Fibroblast of skin of right biceps (primary cell): ENCODE measurements at places on chromosomes 2 and 18.

DNA sequence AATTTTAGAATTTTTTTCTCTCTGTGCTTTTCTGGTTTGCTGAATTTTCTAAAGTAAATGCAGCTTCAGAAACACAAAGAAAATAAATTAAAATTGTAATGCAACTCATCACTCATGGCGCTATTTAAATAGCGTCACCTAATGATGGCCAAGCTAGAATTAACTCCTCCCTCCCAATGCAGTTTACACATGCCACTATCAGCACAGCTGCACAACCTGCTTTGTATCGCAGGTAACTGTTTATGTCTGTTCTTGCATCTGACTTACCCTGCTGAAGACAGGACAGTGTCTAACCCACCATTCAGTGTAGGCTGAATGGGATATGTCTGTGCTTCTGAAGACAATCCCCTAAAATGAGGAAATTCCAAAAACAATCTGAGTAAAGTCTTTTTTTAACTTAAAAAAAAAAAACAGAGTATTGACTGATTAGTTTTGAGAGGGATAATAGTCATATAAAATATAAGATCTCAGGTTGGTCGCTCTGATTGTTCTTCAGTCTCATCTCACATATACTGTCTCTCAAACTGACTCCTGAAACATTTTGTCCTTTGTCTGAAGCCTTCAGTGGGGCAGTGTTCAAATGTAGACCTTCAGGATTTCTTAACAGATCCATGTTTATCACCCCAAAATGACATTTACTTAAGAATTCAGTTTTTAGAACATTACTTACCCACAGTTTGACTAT is 271.4 kb downstream of the ZEB2 start:
- DNase-seq = no peak

GRCh38 chr18:54843314-54843713 is 15.0 kb downstream of the RAB27B start:
- peak; percentile 30 for DNase-seq

GRCh38 chr18:45993438-45993837 is 26.3 kb upstream of the EPG5 start:
- peak; percentile 94 for DNase-seq

GRCh38 chr18:63433334-63433866 is 11.1 kb upstream of the VPS4B start:
- DNase-seq = peak; percentile 29

- DNase-seq = no peak
Observed at GRCh38 chr2:221434142-221434541, 138.0 kb downstream of the EPHA4 start.

- no peak for DNase-seq
Observed at GRCh38 chr2:144469798-144470197, 50.1 kb downstream of the ZEB2 start.

- DNase-seq = peak; percentile 90
Observed at GRCh38 chr2:191846515-191847476, at the start of gene CAVIN2. Gene CAVIN2, minus strand, starts transcription at chr2:191847088. Its CDS starts 163 bp downstream, at chr2:191846925.

DNA sequence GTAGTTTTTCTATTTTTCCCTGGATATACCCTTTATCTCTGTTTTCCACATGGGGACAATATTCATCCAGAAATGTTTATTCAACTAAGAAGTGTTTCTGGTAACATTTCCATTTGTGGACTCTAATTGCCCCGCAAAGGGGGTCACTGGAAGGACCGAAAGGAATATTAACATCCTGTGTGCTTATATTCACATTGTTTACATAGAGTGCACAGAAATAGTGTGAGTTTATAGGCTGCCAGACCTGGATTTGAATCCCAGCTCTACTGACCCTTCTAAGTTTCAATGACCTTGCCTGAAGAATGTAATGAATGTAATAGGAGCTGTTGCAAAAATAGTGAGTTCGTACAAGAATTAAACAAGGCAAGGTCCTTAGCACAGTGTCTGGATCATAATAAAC is 152.9 kb upstream of the NCKAP5 start:
- no peak for DNase-seq

GRCh38 chr2:31214444-31214915 is 2.8 kb downstream of the CAPN14 start:
- DNase-seq = no peak

DNA sequence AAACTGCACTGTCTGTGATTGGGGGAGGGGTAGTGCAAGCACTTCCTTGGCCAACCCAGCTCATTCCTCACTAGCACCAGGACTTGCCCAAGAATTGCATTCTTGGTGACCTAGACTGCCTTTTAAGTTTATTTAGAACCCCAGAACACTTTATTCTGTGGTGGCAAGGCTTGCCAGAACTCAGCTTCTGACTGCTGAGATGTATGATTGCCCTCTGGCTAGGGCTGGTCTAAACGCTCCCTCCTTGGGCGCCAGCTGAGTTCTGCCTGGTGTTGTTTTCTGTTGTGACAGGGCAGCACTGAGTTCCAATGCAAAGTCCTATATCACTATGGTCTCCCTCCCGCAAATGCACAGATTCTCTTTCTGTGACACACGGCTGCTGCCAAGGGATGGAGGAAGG is 247.7 kb downstream of the ZNF385B start:
- peak; percentile 57 for DNase-seq

DNA sequence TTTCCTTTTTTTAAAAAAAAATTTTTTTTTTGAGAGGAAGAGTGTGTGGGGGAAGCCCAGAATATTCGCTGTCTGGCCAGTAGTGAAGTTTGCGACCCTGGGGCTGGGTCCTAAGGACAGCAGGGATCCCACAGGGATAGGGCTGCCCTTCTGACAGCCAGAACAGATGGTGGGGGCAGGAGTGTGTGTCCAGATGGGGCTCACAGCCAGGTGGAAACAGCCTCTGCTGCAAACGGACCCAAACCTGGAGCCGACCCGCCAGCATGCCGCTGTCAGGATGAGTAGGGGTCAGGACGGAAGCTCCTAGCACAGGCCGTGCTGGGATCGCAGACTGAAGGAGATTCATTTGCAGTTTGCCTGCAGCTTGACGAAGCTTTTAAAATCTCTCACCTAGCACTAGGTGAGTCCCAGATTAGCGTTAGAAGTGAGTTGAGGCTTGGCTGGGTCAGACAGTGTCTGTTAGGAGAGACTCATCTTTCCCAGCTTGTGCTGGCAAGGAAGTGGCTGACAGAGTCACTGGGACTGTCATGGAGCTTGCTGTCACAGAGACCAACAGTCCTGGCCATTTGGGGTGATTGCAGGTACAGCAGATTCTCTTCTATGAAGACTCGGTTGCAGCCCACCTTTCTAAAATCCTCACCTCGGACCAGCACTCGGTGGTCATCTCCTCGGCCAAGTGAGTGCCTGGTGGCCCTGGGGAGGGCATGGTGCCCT is 93.4 kb downstream of the DGKD start:
- no peak for DNase-seq

DNA sequence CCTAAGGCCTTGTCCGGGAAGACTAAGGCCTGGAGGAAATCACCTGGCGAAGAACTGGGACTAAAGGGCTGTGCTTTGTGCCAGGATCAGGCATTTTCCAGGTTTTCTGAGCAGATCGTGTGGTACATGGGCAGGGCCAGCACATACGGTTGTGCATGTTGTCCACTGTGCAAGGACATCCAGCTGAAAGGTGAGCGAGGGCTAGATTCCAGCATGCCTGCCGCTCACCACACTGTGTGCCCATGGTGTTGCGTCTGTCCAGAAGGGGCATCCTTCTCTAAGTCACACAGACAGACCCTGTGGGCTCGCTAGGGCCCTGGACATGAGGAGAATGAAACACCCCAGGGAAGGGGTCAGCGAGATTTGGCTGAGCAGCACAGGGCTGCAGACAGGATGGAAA is 80.3 kb upstream of the TAF1B start:
- DNase-seq = no peak

- no peak for DNase-seq
Observed at GRCh38 chr18:46531482-46531881, 125.5 kb downstream of the LOXHD1 start.

- no peak for DNase-seq
Observed at GRCh38 chr2:24908461-24908901, 11.6 kb downstream of the ADCY3 start.

- no peak for DNase-seq
Observed at GRCh38 chr2:167353605-167354280, 465.5 kb downstream of the XIRP2 start.

DNA sequence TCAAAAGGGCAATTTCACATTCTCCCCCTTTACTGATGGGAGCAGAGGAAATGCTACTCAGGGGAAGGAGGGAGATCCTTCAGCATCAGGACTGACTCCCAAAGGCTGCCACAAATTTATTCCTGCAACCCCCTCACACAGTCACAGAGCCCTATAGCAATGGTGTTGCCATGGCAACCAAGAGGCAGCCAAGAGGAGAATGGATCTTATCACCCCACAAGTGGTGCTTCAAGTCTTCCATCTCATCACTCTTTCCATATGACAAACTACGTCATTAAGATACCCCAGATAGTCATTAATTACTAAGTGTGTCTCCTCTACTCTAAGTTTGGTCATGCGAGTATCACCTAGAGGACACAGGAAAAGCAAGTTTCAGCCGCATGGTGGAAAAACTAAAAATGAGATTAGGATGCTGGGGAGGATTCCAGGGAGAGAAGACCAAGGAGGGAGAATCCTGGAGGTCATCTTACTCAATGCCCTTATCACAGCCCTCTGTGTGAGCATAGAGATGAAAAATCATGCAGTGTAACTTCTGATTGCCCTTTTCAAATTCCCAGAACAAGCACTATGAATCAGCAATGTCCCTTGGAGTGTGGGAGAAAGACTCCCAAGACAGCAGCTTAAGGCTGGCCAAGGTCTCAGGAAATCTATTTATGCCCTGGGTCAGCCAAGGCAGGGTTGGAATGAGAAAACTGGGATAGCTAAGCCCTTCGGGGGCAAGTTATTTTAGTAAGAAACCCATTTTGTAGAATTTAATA is 885.7 kb upstream of the KLHL29 start:
- DNase-seq = no peak

DNA sequence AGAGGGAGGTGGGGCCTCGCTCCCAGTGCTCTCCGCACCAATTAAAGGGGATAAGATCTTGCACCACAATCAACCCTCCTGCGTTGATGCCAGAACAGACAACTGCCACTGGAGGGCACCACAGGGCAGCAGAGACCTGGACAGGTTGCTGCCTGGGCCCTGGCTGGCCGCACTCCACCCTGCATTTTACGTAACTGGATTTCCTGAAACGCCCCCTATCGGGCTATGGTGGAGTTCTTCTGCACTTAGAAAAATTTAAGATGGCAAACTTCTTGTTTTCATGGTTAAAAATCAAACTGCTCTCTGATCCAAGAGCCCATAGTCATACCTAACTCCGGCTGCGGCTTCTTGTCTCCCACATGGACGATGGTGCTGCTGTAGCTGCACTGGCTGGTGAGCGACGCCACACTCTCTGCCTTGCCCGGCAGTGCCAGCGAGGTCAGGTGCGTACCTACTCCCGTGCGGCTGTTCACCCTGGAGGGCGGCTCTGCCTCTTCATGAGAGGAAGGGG is 16.8 kb upstream of the HES6 start:
- DNase-seq = peak; percentile 73

- DNase-seq = peak; percentile 74
Observed at GRCh38 chr2:10930721-10931516, 19.2 kb downstream of the KCNF1 start.

DNA sequence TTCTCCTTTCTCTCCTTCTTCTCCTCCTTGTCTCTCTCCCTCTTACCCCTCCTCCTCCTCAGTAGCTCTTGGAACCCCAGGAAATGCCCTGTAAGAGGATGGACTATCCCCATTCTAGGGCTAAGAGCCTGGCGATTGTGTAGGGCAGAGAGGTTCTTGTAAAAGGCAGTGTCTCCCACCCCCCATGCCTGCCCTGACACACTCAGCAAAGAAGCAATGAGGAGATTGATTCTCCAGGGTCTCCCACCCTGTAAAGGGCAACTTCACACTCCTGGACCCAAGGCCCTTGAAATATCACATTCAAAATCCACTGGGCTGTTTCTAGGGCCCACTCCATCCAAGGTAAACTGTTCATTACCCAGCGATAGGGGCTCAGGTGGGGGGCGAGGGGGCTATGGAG is 144.1 kb downstream of the INSIG2 start:
- DNase-seq = no peak

DNA sequence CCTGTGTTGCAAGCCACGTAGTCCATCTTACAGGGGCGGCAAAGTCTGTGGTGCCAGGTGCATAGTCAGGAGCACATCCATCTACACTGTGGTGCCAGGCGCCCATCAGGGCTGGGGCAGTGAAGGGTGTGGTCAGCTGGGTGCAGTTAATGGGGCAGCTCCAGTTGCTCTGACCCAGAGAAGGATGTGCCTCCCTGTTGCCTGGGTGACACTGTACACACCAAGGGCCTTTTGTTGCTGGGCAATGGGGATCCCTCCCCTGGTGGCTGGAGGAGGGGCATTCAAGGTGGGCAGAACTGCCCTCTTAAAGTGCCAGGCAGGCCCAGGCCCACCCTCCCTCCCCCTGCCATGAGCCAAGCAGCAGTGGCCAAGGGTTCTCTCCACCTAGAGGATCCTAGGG is 28.3 kb upstream of the IMP4 start:
- DNase-seq = no peak

DNA sequence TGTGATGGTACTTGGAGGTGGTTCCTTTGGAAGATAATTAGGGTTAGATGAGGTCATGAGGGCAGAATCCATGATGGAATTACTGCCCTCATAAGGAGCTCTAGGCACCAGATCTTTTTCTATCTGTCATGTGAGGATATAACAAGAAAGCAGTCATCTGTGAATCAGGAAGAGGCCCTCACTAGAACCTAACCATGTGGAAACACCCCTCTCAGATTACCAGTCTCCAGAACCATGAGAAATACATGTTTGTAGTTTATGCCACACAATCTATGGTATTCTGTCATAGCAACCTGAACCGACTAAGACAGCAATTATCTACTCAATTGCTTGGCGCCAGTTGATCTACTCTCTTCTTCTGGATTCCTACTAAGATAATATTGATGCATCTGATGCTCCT is 2.4 kb upstream of the SERPINB10 start:
- DNase-seq = no peak

DNA sequence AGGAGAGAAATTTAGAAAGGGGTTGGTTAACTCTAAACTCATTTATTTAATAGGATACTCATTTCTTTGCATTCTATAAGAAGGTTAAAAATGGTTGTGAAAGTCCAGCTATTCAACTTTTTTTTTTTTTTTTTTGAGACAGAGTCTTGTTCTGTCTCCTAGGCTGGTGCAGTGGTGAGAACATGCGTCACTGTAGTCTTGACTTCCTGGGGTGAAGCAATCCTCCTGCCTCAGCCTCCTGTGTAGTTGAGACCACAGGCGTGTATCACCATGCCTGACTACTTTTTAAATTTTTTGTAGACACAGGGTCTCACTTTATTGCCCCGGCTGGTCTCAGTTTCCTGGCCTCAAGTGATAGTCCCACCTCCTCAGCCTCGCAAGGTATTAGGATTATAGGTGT is 11.9 kb downstream of the ELP2 start:
- no peak for DNase-seq

DNA sequence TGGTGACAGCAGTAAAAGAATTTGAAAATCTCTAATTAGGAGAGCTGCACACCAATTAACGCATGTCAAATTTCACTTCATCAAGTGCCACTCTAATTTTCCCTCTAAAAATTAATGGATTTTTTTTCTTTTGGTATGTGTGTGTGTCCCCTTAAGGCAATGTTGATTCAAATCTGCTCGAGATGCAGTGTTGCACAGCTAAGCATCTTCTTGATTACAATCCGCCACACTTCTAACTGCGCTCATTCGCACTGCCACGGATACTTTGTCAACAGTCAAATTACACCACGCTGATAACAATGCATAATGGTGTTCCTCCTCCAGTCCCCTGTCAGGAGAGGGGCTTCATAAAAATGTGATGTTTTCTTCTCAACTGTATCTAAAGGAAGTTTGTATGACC is 261.4 kb downstream of the MEIS1 start:
- DNase-seq = no peak
